H4 (cell line): ENCODE measurements at places on chromosomes 5 and 9.

GRCh38 chr9:124351672-124352468 is 63.4 kb downstream of the PSMB7 start:
- no peak for DNase-seq

DNA sequence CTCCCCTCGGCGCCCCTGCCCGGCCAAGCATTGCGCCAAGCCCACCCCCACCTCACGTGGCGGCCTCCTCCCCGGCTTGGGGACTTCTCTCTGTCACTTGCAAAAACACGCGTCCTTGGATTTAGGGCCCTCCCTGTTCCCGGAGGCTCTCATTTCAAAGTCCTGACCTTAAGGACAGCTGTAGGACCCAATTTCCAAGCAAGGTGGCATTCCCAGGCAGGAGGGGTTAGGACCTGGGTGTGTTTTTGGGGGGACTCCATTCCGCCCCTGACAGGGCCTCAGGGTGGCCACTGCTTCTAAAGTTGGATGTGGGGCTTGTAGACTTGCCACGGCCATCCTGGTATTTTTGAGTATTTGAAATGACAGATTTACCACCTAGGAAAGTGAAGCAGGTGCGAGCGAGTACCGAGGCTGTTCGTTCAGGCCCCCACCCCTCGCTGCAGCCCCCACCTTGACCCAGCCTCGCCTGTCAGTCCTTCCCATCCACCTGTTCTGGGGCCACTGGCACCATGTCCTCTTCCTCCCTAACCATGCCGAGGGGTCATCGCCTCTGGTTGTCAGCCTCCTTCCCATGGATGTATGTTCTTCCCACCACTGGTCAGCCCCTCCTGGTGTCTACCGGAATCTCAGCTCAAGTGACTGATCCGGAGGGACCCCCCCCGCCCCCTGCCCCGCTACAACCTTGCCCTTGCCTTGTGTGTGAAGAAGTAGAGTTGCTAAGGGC is 52.4 kb downstream of the MRPL36 start:
- DNase-seq, result no peak

DNA sequence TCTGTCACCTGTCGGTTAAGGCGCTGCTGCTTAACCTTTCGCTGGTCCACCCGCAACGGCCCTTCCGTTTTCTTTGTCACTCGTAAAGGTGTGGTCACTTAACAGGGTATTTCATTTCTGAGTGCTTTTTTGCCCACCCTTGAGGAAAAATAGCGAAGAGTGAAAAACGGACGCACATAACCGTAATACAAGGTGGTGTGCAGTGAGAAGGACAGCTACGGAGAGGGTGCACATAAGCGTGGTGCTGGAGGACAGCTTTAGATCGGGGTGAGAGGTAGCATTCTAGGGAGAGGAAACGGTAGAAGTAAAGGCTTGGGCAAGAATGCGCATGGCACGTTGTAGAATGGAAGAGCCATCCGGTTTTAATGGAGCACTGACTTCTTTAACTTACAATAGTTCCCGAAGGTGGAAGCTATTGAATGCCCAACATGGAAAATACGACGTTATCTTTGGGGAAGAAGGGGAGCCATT is 761 bp downstream of the CCT5 start:
- DNase-seq, result no peak

DNA sequence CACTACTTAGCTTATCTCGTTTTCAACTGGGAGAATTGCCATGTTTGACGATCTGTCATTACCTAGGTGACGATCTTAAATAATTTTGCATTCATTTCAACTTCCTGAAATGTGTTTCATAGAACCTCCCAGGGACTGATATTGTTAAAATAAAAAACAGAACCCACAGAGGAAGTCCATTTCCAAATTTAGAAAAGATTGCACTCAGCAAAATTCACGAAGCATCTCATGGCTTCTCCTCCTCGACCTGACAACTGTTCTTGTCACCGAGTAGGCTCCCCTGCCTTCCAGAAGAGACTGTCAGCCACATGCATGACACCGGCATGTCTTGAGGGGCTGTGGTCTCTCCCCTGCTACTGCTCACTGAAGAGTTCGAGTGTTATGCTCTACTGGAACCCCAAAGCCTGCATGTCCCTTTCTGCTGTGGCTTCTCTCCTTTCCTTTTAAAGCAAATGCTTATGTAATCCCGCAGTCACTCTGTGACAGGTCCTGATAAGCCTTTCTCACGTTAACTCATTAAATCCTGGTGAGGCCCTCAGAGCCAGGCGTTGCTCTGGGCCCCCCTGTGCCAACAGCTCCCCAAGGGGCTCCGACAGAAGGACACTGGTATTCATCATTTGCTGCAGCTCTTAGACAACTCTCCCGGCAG is 26.8 kb upstream of the ANKRD33B start:
- DNase-seq, result no peak

DNA sequence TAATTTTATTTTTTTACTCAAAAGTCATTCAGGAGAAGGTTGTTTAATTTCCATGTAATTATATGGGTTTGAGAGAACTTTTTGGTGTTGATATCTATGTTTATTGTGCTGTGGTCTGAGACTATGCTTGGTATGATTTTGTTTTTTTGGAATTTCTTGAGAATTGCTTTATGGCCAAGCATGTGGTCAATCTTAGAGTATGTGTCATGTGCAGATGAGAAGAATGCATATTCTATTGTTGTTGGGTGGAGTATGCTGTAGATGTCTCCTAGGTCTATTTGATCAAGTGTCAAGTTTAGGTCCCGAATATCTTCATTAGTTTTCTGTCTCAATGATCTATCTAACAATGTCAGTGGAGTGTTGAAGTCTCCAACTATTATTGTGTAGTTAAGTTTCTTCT is 134.9 kb downstream of the HMHB1 start:
- no peak for DNase-seq

GRCh38 chr5:95959888-95960666 is 1.6 kb downstream of the ELL2 start:
- peak; percentile 17 for DNase-seq

DNA sequence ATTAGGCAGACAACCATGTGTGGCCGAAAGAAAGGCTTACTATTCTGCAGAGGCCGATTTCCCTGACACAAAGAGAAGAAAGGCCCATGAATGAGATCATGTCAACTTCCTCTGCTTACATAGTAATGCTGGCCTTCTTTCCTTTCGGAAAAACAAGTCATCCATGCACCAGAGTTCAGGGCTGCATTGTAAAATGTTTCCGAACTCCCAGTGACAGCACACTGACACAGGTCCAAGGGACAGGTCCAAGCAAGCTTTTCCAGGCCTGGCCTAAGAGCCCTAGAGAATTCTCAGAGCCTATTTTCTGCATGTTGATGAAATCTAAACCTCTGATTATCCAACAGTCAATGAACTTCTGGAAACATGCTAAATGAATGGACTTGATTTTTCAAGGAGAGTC is 140.9 kb downstream of the ZNF608 start:
- no peak for DNase-seq

DNA sequence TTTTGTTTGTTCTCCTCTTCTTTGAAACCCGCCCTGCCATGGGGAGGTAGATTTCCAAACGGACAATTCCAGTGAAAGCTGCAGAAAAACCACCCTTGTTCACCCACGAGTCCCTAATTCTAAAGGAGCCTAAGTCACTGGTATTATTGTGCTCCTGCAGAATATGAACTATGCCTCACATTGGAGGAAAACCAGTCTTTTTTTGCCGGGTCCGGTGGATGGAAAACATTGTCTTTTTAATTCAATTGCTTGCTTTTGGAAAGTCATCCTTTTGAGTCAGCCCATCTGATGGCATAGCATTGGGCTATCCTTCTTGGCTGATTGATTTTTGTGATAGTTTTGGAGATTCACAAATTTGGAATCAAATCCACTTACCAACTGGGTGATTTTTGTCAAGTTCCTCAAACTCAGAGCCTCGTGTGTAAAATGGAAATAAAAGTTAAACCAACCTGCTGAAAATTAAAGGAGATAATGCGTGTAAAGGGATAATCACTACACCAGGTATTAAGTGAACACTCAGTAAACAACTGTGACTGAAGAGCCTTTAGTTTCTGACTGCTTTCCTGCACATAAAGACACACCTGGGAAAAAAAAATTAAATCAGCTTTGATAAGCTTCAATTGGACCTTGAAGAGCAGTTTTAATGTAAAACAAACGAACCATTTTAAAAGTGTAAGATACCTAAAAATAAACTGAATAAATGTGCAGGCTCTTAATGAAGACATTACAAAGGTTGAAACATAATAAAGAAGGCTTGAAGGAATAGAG is 780 bp upstream of the CCNJL start:
- DNase-seq, result no peak

DNA sequence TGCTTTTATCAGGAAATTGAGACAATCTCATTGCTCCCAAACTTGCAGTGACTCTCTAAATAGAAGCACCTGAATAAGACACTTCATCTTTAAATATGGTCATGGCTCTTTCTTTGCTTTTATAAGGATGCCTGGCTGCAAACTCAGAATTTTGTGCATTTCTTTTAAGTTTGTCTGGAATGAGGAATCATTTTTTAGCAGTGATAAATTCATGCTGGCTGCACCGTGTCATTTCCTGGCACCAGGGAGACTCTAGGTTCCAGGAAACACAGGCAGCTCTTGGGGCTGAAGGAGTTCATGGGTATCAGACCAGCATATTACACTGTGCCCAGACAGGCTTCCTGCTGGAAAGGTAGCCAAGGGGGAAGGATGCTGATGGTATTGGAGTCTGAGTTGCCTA is 109.9 kb downstream of the NUDT12 start:
- DNase-seq, result no peak

DNA sequence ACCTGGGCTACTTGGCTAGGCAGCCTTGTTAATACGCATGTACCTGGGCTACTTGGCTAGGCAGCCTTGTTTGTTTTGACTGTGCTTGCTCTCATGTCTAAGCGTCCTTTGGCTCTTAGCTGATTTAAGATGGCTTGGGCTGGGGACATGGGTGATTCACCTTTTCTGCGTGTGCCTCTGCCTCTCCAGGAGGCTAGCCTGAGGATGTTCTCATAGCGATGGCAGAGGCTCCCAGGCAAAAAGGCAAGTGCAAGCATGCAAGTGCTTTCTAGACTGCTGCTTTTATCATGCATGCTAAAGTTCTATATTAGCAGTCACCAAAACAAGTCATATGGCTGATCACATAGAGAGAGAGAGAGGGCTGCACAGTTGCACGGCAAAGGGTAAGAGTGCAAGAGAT is 300.5 kb downstream of the IRX1 start:
- DNase-seq, result no peak

GRCh38 chr9:134839455-134840125 is 41.0 kb upstream of the FCN2 start:
- DNase-seq, result no peak

GRCh38 chr9:8863886-8864544 is 1064.4 kb upstream of the DMAC1 start:
- DNase-seq, result no peak

DNA sequence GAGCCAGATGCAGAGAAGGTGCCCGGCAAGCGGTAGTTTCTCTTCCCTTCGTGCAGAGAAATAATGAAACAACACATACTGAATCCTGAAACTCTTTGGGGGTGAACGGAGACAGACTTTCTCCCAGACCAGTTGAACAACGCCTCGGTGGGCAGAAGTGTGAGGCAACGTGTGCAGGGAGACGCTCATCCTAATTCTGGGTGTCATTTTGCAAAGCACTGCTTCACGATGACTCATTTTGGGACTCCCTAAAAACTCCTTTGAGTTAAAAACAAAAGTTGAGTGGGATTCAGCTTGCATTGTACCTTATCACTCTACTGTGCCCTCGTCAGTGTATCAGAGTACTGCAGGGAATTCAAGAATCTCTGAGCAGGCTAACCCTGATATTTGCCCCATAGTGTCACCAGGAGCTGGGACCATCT is 3.5 kb upstream of the NEK6 start:
- DNase-seq, result no peak

DNA sequence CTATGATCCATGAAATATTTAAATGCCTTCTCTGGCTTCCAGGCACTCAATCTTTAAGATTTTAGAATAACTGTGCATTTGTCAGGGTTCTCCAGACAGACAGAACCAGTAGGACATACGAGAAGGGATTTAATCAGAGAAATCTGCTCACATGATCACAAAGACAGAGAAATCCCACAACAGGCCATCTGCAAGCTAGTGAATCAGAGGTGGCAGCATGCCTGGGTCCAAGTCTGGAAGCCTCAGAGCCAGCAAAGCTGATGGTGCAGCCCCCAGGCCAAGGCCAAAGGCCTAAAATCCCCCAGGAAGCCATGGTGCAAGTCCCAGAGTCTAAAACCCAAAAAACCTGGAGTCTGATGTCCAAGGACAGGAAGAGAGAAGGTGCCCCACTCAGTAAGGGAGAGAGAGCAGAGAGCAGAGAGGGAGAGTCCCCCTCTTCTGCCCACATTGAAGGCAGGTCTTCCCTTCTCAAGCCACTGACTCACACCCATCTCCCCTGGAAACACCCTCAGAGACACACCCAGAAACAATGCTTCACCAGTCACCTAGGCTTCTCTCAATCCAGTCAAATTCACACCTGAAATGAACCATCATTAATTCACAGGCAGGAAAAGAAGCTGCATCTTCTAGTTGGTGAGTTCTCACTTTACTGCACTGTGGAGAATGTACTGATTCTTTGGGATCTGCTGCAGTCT is 48.7 kb downstream of the CAMSAP1 start:
- no peak for DNase-seq

GRCh38 chr9:88796947-88797346 is 194.3 kb upstream of the S1PR3 start:
- no peak for DNase-seq

DNA sequence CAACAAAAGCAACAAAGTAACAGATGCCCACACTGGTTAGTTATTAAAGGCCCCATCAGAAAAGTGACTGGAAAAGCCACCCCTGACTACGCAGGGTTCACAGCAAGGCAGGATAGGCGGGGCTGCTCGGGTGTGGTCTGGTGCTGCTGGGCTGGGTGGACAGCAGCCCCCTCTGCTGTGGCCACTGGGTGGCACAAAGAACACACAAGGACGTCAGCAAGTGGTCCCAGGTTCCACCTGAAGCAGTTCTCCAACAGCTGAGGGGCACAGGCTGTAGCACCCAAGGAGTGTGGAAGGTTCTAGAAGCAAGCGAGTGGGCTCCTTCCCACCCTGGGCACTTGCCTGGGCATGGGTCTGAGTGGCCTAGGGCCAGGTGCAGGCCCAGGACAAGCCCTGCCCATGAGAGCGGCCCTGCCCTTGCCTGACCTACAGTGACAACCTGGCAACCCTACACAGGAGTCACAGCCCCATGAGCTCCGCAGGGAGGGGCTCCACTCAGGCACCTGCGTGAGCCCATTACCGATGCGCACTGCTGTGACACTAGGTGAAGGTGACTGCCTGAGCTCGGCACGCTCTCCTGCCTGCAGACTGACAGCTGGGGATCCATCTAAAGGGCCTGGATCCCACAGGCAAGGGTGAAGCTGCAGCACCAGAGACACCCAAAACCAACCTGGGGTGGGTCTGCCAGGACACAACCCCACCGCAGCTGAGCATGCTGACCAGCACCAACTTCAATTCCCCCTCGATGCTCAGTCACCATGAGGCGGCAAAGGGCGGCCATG is 8.1 kb downstream of the BRD9 start:
- DNase-seq, result no peak
